ENCODE measurements at places on chromosomes 3 and 15.

GRCh38 chr3:60957541-60957940 lies 293.7 kb downstream of the FHIT start:
- no peak for DNase-seq

DNA sequence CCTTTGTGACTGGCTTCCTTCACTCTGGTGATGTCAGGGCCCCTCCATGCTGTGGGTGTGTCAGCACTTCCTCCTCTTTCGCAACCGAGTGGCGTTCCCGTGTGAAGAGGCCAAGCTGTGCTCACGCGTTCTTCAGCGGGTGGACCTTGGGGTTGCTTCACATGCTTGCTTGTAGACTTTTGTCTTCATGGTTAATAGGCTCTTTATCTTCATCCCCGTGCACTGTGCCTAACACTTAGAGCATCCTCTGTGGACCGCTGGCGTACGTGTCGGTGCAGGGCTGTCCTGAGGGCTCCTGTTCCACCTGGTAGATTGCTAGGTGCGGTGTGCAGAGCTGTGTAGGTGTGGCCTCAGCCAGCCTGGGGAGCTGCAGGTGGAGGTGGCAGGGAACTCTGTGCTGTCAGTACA lies 182.3 kb downstream of the OR4M2 start:
- peak; percentile 57 for DNase-seq

GRCh38 chr3:99536555-99537314 lies 101.7 kb upstream of the COL8A1 start:
- no peak for DNase-seq

DNA sequence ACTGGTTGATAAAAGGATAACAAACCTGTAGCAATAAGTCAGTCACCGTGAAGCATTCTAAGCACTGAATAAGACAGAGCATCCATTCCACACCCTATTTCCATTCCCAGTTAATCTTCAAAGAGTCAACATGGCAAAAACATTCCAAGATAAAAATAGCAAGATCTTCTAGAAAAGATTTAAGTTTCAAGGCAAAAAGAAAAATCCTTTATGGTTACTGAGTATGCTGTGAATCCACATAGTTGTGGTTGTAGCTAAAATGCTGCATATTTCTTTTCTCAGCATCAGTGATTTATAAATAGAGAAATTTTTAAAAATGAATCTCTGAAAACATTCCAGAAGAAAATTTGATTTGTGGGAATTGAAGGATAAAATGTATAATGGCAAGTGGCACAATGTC lies 21.1 kb downstream of the GAP43 start:
- no peak for DNase-seq

- DNase-seq, result no peak
Measured at GRCh38 chr3:153038367-153038766, 123.7 kb upstream of the RAP2B start.

DNA sequence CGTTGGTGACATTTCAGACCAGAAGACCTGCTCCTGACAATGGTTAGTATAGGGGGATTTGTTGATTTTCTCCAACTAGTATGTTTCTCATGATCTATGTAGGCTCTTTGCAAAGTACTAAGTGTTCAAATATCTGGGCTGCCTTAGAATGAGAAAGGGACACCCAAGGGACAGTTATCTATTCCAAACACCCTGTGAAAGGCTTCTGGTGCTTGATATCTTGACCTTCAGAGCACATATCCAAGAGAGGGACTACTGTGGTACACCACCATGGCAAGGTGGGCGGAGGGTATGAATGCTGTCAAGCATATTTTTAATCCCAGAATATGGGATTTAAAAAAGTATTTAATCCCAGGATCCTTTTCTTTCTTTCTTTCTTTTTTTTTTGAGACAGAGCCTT lies 1.1 kb downstream of the FANCD2OS start:
- DNase-seq, result no peak

- no peak for DNase-seq
Measured at GRCh38 chr3:148903941-148904340, 38.8 kb downstream of the CPA3 start.

- no peak for DNase-seq
Measured at GRCh38 chr3:184531626-184532280, 29.8 kb upstream of the EPHB3 start.

- peak; percentile 9 for DNase-seq
Measured at GRCh38 chr3:58116161-58116955, 94.4 kb downstream of the DNASE1L3 start.

DNA sequence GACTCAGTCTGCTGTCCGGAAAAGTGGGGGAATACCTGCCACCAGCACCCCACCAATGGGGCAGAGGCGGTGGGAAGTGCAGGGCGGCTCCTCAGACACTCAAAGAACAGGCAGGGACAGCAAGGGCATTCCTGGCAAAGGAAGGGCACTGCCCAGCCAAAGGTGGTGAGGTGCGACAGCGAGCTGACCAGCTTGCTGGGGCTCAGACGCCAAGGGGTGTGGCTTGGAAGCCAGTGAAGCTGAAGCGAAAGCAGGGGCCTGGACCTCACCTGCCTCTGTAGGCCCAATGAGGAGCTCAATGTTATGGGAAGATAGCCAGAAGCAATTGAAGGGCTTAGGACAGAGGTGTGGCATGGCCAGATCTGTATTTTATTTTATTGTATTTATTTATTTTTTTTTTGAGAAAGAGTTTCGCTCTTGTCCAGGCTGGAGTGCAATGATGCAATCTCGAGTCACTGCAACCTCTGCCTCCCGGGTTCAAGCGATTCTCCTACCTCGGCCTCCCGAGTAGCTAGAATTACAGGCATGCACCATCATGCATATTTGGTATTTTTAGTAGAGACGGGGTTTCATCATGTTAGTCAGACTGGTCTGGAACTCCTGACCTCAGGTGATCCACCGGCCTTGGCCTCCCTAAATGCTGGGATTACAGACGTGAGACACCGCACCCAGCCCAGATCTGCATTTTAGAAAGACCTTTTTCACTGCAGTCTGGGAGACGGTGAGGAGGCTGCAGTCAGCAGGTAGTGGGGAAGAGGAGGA lies 4.4 kb upstream of the LMAN1L start:
- DNase-seq, result no peak

DNA sequence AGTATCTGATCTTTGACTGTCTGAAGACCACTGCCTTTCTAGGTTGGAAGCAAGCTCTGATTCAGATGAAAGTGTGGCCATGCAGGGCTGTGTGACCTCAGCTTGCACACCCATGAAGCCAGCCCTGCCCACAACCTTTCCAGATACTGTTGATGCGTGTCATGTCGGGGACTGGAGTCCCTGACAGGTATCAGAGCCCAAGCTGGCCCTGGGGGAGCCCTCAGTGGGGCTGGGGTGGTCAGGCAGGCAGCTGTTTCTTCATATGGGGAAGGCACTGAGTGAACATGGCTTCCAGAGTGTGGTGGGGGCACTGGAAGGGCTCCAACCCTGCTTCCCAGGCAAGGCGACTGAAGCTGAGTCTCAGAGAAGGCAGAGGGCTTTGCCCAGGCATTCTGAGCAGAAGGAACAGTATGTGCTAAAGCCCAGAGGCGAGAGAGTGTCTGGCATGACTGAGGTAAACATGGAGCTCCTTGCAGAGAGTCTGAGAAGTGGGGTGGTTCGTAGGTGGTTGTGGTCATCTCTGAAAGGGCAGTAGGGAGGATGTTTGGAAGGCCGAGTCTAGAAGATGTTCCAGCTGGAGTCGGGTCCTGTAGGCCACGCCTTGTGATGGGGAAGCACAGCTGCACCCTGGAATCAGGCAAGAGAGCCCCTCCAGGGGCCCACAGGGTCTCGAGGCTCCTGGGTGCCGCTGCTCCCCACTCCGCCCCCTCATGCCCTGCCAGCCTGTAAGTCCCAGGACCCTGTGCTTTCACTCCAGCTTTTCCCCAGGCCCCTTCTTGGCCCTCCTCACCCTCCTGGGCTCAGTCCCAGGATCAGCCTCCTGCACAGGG lies 122.2 kb downstream of the EEFSEC start:
- no peak for DNase-seq

GRCh38 chr3:196837819-196838420 lies 29.8 kb upstream of the SENP5 start:
- DNase-seq, result peak; percentile 71

DNA sequence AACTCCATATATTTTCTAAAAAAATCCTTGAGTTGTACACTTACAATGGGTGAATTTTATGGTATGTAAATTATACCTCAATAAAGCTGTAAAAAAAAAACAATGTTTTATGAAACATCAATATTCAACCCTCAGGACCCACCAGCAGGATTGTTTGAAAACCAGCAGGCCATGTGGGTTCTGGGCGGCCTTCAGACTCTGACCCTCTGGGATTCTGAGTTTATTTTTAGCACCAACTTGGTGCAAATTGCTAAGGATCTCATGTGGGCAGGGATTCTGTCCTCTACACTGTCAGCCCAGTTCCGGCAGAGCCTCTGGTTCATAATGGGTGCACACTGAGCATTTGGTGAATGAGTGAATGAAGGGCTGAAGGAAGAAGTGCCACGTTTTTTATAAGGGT lies 24.2 kb upstream of the TSEN2 start:
- no peak for DNase-seq

DNA sequence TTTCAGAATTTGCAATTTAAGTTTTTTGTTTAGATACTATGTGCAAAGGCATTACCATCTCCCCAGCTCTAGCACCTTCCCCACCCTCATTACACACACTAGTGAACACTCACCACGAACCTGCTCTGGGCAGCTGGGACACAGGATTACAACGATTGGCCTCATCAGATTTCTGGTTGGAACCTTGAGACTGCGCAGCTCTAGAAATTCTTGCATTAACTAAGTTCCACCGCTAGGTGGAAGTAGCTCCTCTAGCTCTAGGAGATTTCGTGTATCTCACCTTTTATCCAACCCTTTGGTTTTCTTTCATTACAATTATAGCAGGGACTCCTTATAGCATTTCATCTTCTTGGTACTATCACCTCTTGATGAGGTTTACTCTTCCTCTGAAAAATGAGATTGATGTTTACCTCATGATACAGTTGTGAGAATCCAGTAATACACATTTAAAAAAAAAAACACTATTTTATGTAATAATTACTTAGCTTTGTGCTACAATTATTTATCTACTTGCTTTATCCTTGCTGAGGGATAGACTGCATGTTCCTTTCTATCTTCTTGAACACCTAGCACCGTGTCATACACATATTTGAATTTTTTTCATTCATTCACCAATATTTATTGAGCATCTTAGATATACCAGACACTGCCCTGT lies 28.7 kb upstream of the PLOD2 start:
- DNase-seq, result no peak

GRCh38 chr3:115436767-115437301 lies 186.5 kb upstream of the GAP43 start:
- no peak for DNase-seq

GRCh38 chr3:94539937-94540336 lies 477.1 kb downstream of the NSUN3 start:
- DNase-seq, result no peak

DNA sequence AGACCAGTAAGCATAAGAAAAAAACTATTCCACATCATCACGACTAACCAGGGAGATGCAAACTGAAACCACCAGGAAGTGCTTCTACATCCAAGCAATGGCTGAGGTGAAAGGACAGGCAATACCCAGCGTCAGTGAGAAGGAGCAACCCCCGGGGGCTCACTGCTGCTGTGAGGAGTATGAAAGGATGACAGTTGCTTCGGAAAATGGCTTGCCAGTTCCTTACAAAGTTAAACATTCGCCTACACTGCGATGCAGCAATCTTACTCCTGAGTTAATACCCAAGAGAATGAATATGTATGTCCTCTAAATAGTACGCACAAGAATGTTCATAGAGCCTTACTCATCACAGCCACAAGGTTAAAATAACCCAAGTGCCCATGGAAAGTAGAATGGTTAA lies 13.3 kb upstream of the PLXNA1 start:
- DNase-seq, result no peak

DNA sequence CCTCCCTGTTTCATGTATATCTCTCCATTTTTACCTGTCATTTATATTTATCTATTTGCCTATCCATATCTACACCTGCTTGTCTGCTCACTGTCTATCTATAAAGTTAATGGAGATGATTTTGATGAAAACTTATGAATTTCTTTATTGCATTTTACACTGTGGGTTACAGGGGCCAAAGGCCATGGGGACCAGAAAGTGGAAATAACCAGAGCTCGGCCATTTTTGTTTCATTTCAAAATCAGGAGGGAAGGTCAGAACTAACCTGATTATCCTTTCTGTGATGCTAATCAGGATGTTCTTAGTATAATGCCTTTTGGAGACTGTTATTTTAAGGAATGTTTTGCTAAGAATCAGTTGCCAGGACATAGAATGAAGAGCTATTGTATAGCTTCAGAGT lies 147.2 kb downstream of the LPP start:
- no peak for DNase-seq

DNA sequence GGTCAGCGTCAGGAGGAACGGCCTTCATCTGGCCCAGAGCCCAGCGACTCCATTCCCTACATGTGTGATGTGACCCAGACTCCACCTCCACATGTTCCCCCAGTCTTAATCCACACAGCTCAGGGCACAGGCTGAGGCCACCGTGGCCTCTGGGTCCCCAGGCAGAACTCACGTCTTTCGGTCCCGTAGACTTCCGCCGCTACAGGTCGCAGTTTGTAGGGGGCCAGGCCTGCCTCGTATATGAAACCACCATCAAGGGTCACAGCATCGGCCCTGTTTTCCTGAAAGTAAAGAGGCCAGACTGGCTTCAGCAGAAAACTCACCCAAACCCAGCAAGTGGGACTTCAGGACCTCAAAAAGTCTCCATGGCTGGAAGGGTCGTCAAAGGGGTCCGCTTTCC lies 8.6 kb downstream of the LTF start:
- no peak for DNase-seq

DNA sequence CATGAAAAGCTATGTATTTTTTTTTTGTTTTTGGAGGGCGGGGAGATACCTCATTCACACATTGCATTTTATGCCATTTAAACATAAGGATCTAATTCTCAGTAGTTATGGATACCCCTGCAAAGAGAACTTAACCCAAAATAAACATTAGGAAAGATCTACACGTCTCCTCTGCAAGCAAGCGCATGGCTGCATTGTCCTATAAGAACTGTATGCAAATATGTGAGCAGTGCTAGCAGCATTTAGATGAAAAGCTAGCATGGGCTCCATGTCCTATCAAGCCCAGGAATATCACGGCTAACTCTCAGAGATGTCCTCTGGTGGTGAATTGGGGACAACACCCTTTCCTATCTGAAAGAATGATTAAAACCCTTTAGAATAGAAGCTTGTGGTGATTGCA lies 292.8 kb downstream of the MEX3B start:
- DNase-seq, result no peak

DNA sequence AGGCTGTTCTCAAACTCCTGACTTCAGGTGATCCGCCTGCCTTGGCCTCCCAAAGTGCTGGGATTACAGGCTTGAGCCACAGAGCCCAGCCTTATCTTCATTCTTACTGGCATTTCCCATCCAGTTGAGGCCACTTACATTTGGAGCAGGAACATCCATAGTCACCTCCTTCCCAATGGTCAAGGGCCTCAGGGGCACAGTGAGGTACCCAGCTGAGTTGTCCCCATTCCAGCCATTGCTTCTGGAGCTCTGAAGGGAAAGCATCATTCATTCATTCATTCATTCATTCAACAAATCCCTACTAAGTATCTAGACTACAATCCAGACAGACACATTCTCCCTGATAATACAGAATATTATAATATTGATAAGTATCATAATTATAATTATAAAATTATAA lies 12.2 kb downstream of the PLA2G4D start:
- no peak for DNase-seq

GRCh38 chr15:39595338-39596221 lies 14.7 kb downstream of the THBS1 start:
- no peak for DNase-seq

- no peak for DNase-seq
Measured at GRCh38 chr3:14143271-14144225, 18.7 kb downstream of the TMEM43 start.

GRCh38 chr15:60605879-60606307 lies 127.0 kb upstream of the ICE2 start:
- no peak for DNase-seq

GRCh38 chr15:50244959-50245624 lies 20.4 kb downstream of the HDC start:
- DNase-seq, result no peak
